ENCODE measurements at places on chromosomes 13 and 19. TPM values are rescaled to one million over a fixed set of nuclear protein-coding genes. Genes with fewer than 3 reads are reported as not detected.

Gene CEACAM19
- total RNA-seq: 0.66 TPM

Gene ZNF224
- total RNA-seq: 14.0 TPM

Gene ADGRE2
- total RNA-seq: 0.04 TPM

Gene SIGLEC11
- total RNA-seq: not detected

Gene FXYD7
- total RNA-seq: not detected

Gene MEIOSIN
- total RNA-seq: not detected

Gene BSPH1
- total RNA-seq: not detected

Gene ZNF790
- total RNA-seq: 5.3 TPM

Gene RDH8
- total RNA-seq: not detected

Gene PDX1
- total RNA-seq: 0.07 TPM

Gene ZNF260
- 19.9 TPM for total RNA-seq

Gene ESD
- total RNA-seq: 234 TPM

Gene SYT3
- not detected for total RNA-seq

Gene PABPC3
- total RNA-seq: 0.06 TPM
